ENCODE measurements at places on chromosomes 5 and 9.

DNA sequence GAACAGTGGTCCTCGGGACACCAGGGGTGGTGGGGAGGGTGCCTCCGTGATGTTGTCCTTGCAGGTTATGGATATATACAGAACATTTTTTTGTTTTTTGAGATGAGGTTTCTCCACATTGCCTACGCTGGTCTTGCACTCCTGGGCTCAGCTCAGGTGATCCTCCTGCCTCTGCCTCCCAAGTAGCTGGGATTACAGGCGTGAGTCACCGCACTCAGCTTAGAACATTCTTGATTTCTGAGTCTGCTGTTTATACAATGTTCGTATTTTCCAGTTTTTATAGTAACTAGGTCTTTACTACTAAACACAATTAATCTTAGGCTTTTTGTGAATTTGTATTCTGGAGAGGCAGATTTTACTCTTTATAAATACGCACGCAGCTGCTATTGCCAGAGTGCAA lies 6.0 kb downstream of the PMPCA start:
- DNase-seq = no peak

DNA sequence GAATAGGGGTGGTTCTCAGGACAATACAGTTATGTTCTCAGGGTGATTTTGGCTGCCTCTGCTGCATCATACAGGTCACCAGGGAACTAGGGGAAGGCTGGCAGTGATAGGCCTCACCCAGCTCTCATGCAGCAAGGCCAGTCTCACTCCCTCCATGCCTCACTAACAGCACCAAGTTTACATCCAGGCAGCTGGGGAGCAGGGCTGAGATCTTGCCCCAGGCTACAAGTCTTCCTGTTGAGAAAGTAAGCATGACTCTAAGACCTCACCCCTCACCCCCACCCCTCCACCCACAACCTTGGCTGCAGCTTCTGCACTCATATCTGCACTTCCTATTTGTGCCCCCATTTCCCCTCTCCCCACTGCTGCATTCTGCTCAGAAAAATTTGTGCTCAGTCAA lies 481.2 kb downstream of the ACTL7B start:
- no peak for DNase-seq

DNA sequence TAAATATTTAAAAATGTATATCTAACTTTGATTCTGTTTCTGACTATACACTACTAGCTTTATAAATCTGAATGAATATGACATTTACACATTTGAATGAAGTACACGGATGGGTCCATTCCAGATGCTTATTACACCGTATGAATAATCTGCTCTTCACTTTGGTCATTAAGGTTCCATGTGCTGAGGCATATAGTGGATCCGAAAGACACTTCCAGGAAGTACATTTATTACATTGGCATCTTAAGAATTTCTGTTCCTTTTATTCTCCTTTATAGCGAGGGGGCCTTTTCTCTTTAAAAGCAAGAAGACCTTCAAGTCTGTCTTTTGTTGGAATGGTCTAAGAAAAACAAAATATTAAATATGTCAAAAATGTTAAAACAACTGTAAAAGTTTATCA lies 147.6 kb downstream of the AUH start:
- no peak for DNase-seq

DNA sequence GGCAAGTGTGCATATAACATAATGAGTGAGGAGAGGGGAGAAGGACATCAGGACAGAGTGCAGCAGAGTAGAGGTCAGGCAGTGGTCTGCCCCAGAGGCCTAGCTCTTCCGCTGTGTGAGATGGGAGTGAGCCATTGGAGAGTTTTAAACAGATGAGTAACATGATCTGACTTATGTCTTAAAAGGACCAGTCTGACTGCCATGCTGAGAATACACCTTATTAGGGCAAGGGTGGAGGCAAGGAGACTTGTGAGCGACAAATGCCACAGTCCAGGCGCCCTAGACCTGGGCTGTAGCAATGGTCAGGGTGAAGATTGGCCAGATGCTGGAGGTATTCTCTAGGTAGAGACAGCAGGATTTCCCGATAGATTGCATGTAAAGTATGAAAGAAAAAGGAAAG lies 83.1 kb downstream of the WWC1 start:
- no peak for DNase-seq

GRCh38 chr9:136742591-136743391 lies at the start of gene LCN10:
Gene LCN10 (minus strand): TSS chr9:136742940. CDS start chr9:136742903, 37 bp downstream.
- peak; percentile 39 for DNase-seq

DNA sequence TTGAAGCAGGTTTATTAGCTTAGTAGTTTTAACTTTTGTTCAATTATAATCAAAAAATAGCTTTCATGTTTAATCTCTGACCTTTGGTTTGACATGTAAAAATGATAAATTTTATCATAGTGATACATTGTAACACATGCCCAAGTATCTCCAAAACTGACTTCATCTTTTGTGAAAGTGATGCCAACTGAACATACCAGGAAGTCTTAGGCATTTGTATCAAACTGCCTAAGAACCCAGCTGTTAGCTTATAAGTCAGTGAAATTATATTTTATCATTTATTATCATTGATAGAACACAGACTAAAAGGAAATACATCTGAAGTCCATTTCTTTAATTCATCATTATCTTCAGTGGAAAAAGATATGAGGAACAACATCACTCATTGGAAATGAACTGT lies 39.1 kb downstream of the NIPBL start:
- DNase-seq = no peak

DNA sequence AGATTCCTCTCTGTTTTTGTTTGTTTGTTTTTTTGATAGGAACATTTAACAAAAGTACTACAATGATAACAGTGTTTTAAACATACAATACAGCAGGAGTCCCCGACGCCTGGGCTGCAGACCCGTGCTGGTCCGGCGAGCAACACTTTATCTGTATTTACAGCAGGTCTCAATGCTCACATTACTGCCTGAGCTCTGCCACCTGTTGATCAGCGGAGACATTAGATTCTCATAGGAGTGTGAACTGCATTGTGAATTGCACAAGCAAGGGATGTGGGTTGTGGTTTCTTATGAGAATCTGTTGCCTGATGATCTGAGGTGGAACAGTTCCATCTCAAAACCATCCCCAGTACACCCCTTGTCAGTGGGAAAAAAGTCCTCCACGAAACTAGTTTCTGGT lies 1068.5 kb upstream of the CDH10 start:
- DNase-seq = no peak

GRCh38 chr9:136604823-136605525 lies 57.7 kb upstream of the EGFL7 start:
- no peak for DNase-seq

DNA sequence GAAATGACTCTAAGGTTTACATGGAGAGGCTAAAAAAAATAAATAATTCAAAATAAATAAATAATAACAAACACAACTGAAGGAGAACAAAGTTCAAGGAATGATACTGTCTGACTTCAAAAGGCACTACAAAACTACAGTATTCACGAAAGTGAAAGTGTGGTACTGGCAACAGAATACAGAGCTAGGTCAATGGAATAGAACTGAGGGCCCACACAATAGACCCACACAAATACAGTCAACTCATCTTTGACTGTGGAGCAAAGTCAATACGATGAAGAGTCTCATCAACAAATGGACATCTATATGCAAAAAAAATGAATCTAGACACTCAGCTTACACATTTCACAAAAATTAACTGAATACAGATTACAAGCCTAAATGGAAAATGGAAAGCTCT lies 75.3 kb downstream of the FBXW11 start:
- no peak for DNase-seq

- DNase-seq = no peak
Measured at GRCh38 chr5:40410231-40410861, 269.4 kb upstream of the PTGER4 start.

DNA sequence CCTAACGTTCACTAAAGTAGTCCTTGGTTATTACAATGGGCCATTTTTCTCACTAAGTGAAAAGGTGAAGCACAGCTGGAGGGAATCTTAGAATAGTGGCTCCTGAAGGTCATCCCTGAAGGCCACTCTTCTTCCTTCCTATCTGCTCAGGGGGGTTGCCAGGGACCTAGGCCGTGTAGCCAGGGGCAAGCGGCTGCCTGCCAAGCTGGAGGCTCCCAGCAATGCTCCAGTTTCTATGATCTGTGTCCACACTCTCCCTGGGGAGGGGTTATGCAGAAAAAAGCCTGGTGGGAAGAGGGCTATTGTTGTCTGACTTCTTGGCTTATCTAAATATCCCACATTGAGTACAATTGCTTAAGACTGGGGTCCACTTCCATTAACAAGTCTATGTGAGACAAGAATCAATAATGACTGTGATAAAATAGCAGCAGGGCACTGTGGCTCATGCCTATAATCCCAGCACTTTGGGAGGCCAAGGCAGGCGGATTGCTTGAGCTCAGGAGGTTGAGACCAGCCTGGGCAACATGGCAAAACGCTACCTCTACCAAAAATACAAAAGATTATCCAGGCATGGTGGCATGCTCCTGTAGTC lies 3.8 kb downstream of the NMRK1 start:
- DNase-seq = no peak

DNA sequence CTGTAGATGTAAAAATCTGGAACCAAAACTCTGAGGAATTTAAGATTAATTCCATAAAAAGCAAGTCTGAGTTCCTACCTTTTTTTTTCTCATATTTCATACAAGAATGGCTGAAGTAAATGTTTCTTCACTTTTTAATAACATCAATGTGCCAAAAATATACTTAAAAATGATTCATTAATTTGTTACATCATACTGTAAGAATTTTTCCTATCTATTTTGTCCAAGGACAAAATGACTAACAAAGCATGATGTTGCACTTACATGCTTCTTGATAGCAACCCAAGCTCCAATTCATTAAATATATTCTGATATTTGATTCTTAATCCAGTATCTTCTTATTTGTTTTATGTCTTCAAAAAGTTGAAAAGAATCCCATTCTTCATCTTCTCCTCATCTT lies 988.3 kb downstream of the TLE1 start:
- DNase-seq = no peak

DNA sequence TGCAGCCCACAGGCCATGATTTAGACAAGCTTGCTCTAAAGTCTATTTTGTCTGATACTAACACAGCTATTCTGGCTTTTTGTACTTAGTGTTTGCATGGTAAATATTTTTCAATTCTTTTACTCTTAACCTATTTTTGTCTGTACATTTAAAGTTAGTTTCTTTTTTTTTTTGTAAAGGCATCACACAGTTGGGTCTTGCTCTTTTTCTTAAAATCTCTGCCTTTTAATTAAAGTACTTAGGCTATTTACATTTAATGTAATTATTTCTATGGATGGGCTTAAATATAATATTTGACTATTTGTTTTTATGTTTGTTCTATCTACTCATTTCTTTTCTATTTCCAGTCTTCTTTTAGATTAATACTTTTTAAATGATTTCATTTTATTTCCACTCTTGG lies 49.7 kb upstream of the MAST4 start:
- no peak for DNase-seq

DNA sequence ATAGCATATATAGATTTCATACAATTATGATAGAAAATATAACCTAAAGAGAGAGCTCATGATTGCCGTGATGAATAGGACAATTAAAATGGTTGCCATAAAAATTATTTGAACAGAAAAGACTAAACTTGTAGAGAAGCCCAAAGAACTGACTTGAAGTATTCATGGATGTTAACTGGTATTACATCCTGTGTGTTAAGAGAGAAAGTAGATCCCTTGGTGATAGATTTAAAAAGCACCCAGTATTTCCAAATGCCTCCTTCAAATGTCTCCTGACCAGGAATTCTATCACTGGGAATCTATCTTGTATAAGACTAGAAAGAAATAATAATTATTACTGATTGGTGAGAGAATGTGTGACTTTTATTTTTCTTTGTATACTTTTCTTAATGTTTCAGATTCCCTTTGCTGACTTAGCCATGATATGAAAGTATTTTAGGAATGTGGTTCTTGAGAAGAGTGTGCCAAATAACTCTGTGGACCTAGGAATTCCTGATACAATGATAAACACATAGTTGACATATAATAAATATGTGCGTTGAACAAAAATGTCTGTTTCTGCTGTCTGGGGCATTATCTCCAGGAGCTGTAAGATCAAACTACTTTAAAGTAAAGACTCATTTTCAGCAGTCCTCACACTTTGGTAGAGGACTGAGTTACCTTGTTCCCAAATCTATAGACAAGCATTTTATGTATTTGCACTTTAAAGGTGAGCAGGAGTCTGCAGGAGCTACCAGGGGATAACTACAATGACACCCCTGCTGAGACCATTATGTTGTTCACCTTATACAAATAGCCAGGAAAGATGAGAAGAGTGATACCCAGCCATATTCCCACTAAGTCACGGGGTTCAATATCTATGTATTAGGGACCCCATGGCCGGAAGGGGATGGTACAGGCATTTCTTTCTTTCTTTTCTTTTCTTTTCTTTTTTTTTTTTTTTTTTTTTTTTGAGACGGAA lies 211.1 kb upstream of the TLE4 start:
- DNase-seq = no peak

- DNase-seq = no peak
Measured at GRCh38 chr5:36073595-36074216, 7.0 kb upstream of the UGT3A2 start.

GRCh38 chr9:110083866-110084265 lies 124.1 kb downstream of the C9orf152 start:
- DNase-seq = no peak

DNA sequence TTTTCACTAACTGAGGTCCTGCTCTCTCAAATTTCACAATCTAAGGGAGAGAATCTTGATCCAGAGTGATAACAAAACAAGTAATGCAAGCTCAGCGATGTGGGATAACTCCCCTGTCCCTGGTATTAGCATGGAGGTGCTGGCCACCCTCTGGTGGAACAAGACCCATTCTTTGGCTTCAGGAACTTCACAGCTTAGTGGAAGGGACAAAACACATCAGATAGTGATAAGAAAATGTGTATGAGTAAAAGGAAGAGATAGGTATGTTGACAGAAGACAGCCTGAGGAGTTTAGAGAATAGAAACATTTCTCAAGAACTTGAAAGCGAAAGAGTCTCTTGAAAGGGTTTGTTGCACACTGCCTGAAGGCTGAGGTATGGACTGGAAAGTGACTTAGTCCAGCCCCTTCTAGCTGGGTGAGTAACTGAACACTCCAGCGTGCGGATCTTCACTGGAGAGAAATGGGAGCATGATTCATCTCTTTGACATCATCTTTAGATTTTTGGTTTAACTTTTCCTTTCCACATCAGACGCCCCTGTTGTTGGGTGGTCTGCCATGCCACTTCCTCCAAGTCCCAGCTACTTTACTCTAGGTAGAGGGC lies 25.4 kb upstream of the ZSWIM6 start:
- no peak for DNase-seq

DNA sequence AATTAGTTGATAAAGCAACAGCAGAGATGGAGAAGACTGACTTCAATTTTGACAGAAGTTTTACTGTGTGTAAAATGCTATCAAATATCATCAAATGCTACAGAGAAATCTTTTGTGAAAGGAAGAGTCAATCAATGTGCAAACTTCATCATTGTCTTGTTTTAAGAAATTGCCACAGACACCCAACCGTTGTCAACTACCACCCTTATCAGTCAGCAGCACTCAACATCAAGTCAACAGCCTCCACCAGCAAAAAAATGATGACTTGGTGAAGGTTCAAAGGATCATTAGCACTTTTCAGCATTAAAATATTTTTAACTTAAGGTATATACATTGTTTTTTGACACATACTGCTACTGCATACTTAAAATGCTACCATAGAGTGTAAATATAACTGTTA lies 888.8 kb downstream of the CDH18 start:
- DNase-seq = no peak

- DNase-seq = no peak
Measured at GRCh38 chr9:3810231-3810630, 284.4 kb upstream of the RFX3 start.

GRCh38 chr9:134531220-134531970 lies 110.2 kb upstream of the COL5A1 start:
- DNase-seq = no peak

Measured in NCI-H2029 treated with DMSO at 0.1 percent for 48 hours (cell line).